ENCODE measurements at places on chromosomes 3 and 15. TPM values are rescaled to one million over a fixed set of nuclear protein-coding genes. Genes with fewer than 3 reads are reported as not detected.

- DNase-seq: no peak
These were observed 159.9 kb downstream of the MAGI1 start for GRCh38 chr3:65878831-65879230.

The AGBL1 gene
- not detected for total RNA-seq

The CD96 gene
- 88.9 TPM for total RNA-seq

The BDH1 gene
- 76.9 TPM for total RNA-seq

The PAQR5 gene
- 0.07 TPM for total RNA-seq

- no peak for DNase-seq
These were observed 571.8 kb downstream of the FOXP1 start for GRCh38 chr3:71011565-71012287.

The SCN11A gene
- total RNA-seq: 0.44 TPM

GRCh38 chr15:70355275-70355795 lies 257.6 kb upstream of the TLE3 start:
- DNase-seq: no peak

DNA sequence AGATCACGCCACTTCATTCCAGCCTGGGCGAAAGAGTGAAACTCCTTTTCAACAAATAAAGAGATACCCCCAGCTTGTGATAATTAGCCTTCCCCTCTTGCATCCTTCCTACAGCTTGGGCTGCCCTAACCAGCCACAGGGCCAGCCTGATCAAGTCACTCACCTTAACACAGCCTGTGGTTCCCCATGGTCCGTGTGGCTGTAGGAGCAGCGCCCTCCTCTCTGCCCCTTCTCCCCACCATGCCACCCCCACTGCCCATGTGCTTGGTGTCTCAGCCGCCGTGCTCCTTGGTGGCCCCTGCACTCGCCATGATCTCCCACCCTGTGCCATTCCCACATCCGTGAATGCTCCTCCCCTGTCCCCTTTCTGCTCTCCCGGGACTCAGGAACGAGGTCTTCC lies 13.2 kb upstream of the RPP14 start:
- no peak for DNase-seq

DNA sequence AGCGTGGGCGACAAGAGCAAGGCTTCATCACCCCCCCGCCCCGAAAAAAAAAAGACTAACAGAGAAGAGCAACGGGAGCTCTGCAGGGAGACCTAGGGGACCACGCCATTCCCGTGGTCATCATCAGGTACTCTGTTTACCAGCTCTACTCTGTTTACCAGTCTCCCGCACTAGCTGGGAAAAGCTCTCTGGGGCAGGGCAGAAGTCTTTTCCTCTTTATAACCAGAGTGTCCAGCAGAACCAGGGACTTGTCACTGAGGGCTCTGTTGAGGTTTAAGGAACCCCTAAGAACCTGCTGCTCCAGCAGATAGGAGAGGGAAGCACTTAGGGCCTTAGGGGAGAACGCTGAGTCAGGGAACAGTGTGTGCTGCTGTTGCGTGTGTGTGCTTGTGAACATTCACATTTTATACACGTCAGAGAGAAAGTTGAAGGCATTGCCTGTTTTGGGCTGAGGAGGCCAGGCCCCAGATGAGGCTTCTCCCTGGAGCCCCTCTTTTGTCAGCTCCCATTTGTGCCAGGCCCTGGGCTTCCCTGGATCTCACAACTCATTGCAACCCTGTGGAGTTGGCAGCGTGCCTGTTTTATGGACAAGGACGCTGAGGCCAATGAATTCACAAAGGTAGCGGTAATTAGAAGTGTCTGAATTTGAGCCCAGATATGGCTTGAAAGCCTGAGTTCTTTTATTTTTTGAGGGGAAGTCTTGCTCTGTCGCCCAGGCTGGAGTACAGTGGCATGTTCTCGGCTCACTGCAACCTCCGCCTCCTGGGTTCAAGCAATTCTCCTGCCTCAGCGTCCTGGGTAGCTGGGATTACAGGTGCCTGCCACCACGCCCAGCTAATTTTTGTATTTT lies 24.2 kb upstream of the ERICH6 start:
- no peak for DNase-seq

- DNase-seq: peak; percentile 27
These were observed 9.5 kb upstream of the DOCK3 start for GRCh38 chr3:50665081-50665840.

- DNase-seq: no peak
These were observed 42.4 kb upstream of the VPS8 start for GRCh38 chr3:184769382-184770170.

The ERC2 gene
- total RNA-seq: 0.19 TPM

The RBMS3 gene
- total RNA-seq: 3.0 TPM
